ENCODE measurements at places on chromosomes 6 and 20.

DNA sequence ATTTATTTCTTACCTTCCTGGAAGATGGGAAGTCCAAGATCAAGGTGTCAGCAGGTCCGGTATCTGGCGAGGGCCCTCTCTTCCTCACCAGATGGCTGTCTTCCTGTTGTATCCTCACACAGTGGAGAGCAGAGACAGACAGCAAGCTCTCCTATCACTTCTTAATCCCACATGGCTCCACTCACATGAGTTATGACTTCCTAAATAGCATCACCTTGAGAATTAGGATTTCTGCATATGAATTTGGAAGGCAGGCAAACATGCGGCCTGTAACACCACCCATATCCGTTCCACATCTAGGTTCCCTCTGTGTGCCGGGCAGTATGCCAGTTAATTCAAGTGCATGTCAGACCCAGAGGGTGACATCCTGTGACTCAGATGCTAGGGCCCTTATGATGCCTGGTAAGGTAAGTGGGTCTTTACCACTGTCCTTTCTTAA, 2.1 kb downstream of the RAET1E start:
- H3K4me3 ChIP-seq = no peak overlapping the region
- no peak for DNase-seq
- no peaks in the 10 kb centered on the region for H3K36me3 ChIP-seq
- H3K27me3 ChIP-seq = peaks cover 29% of the 10 kb centered on the region

- DNase-seq = no peak
- H3K27ac ChIP-seq = peak overlapping the region; percentile 61
- H3K4me1 ChIP-seq = peaks cover 43% of the 10 kb centered on the region
- H3K36me3 ChIP-seq = no peaks in the 10 kb centered on the region
- no peak overlapping the region for H3K4me3 ChIP-seq
Observed at GRCh38 chr6:134637282-134637681, 312.6 kb downstream of the ALDH8A1 start.

DNA sequence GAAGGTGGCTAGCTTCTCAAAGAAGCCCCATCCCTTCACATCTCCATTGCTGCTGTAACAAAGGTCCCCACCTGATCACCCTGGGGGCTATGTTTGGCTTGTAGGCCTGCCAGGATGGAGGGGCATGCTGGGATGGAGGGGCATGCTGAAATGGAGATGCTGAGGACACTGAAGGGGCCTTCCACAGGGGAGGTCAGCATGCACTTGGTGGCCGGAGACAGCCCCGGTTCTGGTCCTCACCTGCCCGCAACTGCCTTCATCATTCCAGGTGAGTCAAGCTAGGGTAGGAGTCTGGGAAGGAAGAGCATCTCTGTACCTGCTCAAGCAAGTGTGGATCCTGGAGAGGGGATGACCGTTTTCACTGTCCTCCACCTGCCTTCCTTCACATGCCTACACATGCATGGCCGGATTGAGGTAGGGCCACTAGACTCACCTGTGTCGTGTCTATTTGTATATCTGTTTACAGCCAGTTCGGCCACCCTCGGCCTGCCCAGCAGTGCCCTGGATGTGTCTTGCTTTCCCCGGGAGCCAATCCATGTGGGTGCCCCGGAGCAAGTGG, 6.0 kb downstream of the L3MBTL1 start:
- H3K27ac ChIP-seq = no peak overlapping the region
- H3K27me3 ChIP-seq = no peaks in the 10 kb centered on the region
- peak overlapping the region; percentile 62 for H3K4me3 ChIP-seq
- H3K4me1 ChIP-seq = no peaks in the 10 kb centered on the region
- no peak for DNase-seq

DNA sequence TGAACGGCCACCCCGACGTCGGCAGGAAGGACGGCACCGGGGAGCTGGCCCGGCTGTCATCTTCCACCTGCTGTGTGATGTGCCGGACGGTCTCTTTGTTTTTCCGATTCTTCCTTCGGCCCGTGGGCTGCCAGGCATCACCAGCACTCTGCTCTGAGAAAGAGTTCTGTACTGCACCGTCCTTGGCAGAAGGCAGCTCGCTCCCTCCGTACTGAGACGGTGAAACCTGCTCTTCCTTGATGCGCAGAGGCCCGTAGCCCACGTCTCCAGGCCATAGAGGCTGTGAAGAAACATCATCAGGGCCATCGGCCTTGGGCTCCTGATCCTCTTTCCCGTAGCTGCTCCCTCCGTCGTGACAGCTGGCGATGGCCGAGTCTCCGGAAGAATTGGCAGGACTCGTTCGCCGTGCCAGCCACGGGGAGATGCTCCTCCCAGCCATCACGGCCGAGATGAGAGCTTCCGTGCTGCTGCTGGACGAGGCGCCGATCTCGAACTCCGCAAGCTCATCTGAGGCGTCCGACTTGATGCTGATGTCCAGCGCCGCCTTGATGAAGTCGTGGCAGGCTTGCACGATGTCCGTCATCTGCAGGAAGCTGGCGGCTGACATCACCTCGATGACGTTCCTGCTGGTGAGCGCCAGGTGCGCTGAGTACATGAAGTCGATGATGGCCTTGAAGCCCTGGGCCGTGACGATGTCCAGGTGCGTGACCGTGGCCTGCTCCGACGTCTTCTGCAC, 41.1 kb downstream of the ZBTB46 start:
- no peak for DNase-seq
- no peak overlapping the region for H3K27ac ChIP-seq
- H3K27me3 ChIP-seq = peaks cover 59% of the 10 kb centered on the region
- H3K36me3 ChIP-seq = no peaks in the 10 kb centered on the region

GRCh38 chr6:15344192-15344519, 98.3 kb downstream of the JARID2 start:
- no peak overlapping the region for H3K4me3 ChIP-seq
- H3K27me3 ChIP-seq = no peaks in the 10 kb centered on the region
- DNase-seq = no peak
- H3K36me3 ChIP-seq = no peaks in the 10 kb centered on the region
- peaks cover 16% of the 10 kb centered on the region for H3K4me1 ChIP-seq

- no peaks in the 10 kb centered on the region for H3K36me3 ChIP-seq
- no peak for DNase-seq
- no peaks in the 10 kb centered on the region for H3K27me3 ChIP-seq
- H3K4me3 ChIP-seq = no peak overlapping the region
- H3K4me1 ChIP-seq = no peaks in the 10 kb centered on the region
Observed at GRCh38 chr6:121522265-121522664, 86.8 kb downstream of the GJA1 start.

DNA sequence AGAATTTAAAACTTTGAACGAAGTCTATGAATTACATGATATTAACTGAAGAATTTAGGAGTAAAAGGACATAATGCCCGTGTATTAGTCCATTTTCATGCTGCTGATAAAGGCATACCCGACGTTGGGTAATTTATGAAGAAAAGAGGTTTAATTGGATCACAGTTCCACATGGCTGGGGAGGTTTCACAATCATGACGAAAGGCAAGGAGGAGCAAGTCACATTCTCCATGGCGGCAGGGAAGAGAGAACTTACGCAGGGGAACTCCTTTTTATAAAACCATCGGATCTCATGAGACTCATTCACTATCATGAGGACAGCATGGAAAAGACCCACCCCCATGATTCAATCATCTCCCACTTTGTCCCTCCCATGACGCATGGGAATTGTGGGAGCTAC, 210.6 kb downstream of the CD83 start:
- H3K4me1 ChIP-seq = no peaks in the 10 kb centered on the region
- H3K4me3 ChIP-seq = no peak overlapping the region
- no peak for DNase-seq
- no peak overlapping the region for H3K27ac ChIP-seq
- H3K27me3 ChIP-seq = no peaks in the 10 kb centered on the region

DNA sequence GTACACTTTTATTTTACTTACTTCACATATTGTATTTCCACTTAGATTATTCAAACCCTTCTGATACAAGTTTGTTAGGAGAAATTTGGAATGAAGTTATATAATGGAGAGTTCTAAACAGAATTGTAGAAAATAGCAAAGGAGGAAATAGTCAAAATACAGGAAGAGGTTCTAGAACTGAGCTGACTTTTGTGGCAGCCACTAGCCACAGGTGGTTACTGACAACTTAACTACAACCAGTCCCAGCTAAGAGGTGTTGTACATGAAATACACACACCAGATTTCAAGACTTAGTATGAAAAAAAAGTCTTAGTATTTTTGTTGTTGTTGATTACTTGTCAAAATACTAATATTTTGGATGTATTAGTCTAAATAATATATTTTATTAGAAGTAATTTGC, 727.4 kb upstream of the CITED2 start:
- H3K4me1 ChIP-seq = no peaks in the 10 kb centered on the region
- H3K27me3 ChIP-seq = no peaks in the 10 kb centered on the region
- no peak overlapping the region for H3K4me3 ChIP-seq
- H3K36me3 ChIP-seq = no peaks in the 10 kb centered on the region
- no peak overlapping the region for H3K27ac ChIP-seq
- no peak for DNase-seq

DNA sequence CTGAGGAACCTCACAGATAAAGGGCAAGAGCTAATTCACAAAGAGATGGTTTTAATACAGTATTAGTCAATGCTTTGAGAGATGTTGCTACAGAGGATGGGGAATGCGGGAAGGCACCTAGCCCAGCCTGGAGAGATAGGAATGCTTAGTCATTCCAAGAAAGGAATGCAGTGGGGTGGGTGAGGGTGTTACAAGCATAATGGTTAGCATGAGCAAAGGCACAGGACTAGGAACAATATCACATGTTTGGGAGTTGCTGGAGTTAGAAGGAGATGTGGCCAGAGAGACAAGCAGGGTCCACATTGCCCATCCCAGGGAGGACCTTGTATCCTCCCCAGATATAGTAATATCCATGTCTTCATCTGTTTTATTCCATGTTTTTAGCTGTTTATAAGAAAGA, 107.0 kb upstream of the OGFRL1 start:
- H3K27me3 ChIP-seq = no peaks in the 10 kb centered on the region
- no peaks in the 10 kb centered on the region for H3K36me3 ChIP-seq
- no peak for DNase-seq
- no peak overlapping the region for H3K4me3 ChIP-seq
- H3K27ac ChIP-seq = no peak overlapping the region

DNA sequence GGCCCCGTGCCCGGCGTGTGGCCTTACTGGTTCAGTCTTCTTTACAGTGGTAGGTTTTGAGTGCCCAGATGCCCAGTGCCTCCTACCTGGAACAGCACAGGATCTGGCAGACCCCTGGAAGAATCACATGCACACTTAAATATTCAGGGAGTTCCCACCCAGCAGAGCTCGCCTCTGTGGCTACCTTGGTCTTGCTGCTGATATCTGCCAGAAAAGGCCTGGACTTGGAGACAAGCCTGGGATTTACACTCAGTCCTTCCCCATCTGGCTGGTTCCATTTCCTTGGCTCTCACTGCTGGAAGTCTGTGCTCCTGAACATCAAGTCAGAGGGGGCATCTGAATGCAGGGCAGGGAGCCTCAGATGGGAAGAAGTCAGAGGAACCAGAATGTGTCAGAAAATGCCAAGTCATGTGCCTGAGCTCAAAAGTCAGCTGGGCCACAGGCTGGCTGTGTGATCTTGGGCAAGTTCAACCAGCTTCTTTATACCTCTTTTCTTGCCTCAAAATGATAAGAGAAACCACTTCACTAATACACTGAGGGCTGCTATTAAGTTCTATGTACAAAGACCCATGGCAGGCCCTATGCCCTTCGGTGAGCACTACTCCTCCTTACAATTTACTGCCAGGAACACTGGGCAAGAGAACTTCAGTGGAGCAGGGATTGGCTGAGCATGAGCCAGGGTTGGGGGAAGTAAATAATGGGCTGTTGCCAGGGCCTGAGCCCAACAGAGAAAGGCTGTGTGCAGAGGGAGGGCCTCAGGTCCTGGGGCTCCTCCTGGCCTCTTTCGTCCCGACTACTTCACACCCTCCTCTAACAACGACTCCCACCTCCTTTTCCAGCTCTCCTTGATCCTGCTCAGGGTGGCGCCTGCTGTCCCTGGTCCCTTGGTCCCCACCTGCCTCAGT, 158.1 kb upstream of the PROKR2 start:
- no peak for DNase-seq
- H3K27ac ChIP-seq = no peak overlapping the region
- no peaks in the 10 kb centered on the region for H3K4me1 ChIP-seq
- no peaks in the 10 kb centered on the region for H3K27me3 ChIP-seq

DNA sequence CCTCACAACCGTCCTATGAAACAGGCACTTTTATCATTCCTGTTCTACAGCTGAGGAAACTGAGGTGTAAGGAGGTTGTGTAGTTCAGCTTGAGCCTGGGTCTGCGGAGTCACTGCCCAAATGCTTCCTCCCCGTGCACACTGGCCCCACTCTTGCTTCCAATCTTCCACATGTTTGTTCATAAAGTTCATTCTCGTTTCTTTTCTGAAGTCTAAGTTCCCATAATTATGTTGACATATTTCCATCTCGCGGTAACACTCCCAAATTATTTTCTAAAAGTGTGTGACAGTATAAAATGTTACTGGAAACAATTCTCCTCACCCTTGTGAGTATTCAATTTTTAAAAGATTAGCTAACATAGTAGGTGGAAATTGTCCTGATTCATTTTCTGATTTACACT, 106.9 kb downstream of the SLC22A3 start:
- no peaks in the 10 kb centered on the region for H3K36me3 ChIP-seq
- no peaks in the 10 kb centered on the region for H3K27me3 ChIP-seq
- no peak overlapping the region for H3K4me3 ChIP-seq
- no peaks in the 10 kb centered on the region for H3K4me1 ChIP-seq

DNA sequence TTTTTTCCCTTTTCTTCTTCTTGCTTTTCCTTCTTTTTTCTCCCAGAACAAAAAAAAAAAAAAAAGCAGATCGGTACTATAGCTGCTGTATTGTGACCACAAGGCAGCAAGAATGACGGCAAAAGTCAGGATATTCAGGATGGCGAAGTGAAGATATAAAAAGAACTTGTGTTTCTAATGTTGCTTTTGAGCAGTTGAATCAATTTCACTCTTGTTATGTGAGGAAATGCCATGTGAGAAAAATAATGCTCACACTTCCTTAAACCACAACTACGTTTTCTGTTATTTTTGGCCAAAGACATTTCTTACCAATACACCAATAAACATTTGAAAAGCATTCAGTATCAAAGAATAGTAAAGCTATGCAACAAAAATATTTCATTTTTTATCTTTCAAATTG, 510.5 kb downstream of the HACE1 start:
- DNase-seq = no peak
- no peaks in the 10 kb centered on the region for H3K36me3 ChIP-seq
- no peak overlapping the region for H3K4me3 ChIP-seq

- H3K27ac ChIP-seq = no peak overlapping the region
- no peaks in the 10 kb centered on the region for H3K4me1 ChIP-seq
- no peak overlapping the region for H3K4me3 ChIP-seq
- H3K27me3 ChIP-seq = no peaks in the 10 kb centered on the region
Observed at GRCh38 chr6:3659748-3660147, 91.8 kb downstream of the PXDC1 start.

GRCh38 chr20:53911301-53911700, 159.1 kb downstream of the BCAS1 start:
- H3K36me3 ChIP-seq = no peaks in the 10 kb centered on the region
- H3K27me3 ChIP-seq = no peaks in the 10 kb centered on the region
- peaks cover 14% of the 10 kb centered on the region for H3K4me1 ChIP-seq
- H3K27ac ChIP-seq = no peak overlapping the region

- no peaks in the 10 kb centered on the region for H3K4me1 ChIP-seq
- H3K27ac ChIP-seq = no peak overlapping the region
- no peak overlapping the region for H3K4me3 ChIP-seq
- no peaks in the 10 kb centered on the region for H3K36me3 ChIP-seq
Observed at GRCh38 chr20:55472704-55473103, 532.6 kb downstream of the CBLN4 start.

All from MM.1S (cell line).